Thyroid gland (tissue), 4 donors: ENCODE measurements at places on chromosomes 3 and 15. TPM values are rescaled to one million over a fixed set of nuclear protein-coding genes. Genes with fewer than 3 reads are reported as not detected.

GRCh38 chr3:106773795-106774194 lies 603.4 kb upstream of the CCDC54 start:
- no peak overlapping the region for H3K4me3 ChIP-seq
- H3K27ac ChIP-seq, result no peak overlapping the region
- no peak for DNase-seq
- H3K4me1 ChIP-seq, result no peaks in the 10 kb centered on the region
- H3K36me3 ChIP-seq, result no peaks in the 10 kb centered on the region

- no peaks in the 10 kb centered on the region for H3K27me3 ChIP-seq
- H3K27ac ChIP-seq, result peak overlapping the region; percentile 27
- peaks cover 22% of the 10 kb centered on the region for H3K4me1 ChIP-seq
- H3K4me3 ChIP-seq, result no peak overlapping the region
- DNase-seq, result no peak
These were observed 138.3 kb downstream of the PTPRG start for GRCh38 chr3:61699622-61700021.

GRCh38 chr3:160210799-160211221 lies 14.4 kb upstream of the C3orf80 start:
- H3K4me1 ChIP-seq, result no peaks in the 10 kb centered on the region
- no peak overlapping the region for H3K4me3 ChIP-seq
- H3K36me3 ChIP-seq, result no peaks in the 10 kb centered on the region
- no peaks in the 10 kb centered on the region for H3K27me3 ChIP-seq
- no peak for DNase-seq
- no peak overlapping the region for H3K27ac ChIP-seq

DNA sequence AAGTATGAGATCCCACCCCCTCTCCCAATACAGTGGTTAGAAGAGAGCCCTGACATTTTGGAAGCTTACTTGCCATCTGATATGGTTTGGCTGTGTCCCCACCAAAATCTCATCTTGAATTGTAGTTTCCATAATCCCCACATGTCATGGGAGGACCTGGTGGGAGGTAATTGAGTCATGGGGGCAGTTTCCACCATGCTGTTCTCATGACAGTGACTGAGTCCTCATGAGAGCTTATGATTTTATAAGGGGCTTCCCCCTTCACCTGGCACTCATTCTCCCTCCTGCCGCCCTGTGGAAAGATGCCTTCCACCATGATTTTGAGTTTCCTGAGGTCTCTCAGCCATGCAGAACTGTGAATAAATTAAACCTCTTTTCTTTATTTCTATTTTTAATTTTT lies 28.8 kb upstream of the HES1 start:
- peaks cover under 1% of the 10 kb centered on the region for H3K4me1 ChIP-seq
- no peaks in the 10 kb centered on the region for H3K36me3 ChIP-seq
- no peak for DNase-seq

DNA sequence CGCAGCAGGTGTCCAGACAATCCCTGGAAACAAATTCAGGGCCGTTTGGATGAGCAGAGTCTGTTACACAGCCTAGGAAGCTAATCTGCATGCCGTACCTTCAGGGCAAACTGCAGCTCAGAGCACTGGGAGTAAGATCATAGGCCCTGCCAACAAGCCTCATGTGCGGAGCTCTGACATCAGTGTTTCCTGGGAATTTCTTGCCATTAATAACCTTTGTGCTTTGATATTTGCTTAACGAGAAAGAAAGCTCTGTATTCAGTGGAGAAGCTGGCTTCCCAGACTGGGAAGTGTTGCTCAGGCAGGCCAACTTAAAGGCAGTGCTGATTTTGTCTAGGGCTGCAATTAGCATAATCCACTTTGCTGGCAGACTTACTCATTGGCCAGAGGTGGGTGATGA lies 116.1 kb upstream of the KLHL25 start:
- no peak for DNase-seq
- H3K4me3 ChIP-seq, result no peak overlapping the region
- H3K4me1 ChIP-seq, result no peaks in the 10 kb centered on the region
- no peaks in the 10 kb centered on the region for H3K36me3 ChIP-seq
- H3K27me3 ChIP-seq, result no peaks in the 10 kb centered on the region

The FANCD2 gene
- 6.6 TPM for total RNA-seq
